Gastroesophageal sphincter (tissue), 4 donors: ENCODE measurements at places on chromosomes 1 and 21. TPM values are rescaled to one million over a fixed set of nuclear protein-coding genes. Genes with fewer than 3 reads are reported as not detected.

The SLAMF6 gene
- total RNA-seq, result not detected

The OR2L2 gene
- not detected for total RNA-seq

The FCRLB gene
- 0.15 TPM for total RNA-seq

The ATP1A4 gene
- not detected for total RNA-seq

The LCA5L gene
- total RNA-seq, result 1.1 TPM

The IL10 gene
- total RNA-seq, result 0.45 TPM

The AK4 gene
- 61.5 TPM for total RNA-seq
